ENCODE measurements at places on chromosomes 3 and 15.

DNA sequence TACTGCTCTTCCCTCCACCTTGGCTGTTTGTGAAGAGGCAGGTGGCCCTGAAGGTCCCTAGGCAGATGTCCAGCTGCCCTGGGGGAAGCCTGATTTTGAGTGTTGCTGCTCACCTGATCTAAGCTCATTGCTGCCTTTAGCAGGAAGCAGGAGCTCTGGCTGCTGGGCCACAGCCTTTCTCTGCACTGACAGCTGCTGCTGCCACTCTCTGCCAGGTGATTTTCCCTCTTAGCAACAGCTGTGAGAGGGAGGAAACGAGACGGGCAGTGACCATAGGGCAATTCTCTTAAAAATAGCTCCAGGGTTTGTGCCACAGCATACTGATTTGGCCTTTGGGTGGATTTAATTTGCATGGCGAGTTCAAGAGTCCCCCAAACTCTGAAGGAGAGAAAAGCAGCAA lies 415.8 kb upstream of the SEMA6D start:
- no peak for DNase-seq

- DNase-seq, result no peak
Observed at GRCh38 chr3:100183608-100184125, 69.4 kb upstream of the FILIP1L start.

DNA sequence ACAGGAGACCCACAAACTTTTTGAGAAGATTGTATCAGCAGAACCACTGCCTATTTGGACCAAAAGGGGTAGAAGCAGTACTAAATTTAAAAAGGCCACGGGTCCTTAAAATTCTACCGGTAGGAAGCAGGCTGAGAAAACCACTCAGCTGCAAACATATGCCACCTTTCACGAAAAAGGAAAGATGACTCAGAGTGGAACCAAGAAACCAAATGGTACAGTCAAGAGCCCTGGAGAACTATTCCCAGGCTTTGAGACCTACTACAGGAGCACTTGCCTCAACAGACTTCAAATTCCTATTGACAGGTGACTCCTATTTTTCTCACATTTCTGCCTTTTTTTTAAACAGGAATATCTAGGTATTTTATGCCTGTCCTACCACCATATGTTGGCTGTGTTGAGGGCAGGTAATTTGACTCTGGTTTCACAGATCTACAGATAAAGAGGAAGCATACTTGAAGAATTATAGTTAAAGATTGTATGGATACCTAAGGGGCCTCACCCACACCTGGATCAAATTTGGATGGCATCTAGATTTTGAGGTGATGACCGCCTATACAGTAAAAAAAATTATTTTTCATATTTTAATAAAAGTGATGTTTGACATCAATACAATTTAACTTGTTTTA lies 10.1 kb downstream of the GOLIM4 start:
- DNase-seq, result no peak

DNA sequence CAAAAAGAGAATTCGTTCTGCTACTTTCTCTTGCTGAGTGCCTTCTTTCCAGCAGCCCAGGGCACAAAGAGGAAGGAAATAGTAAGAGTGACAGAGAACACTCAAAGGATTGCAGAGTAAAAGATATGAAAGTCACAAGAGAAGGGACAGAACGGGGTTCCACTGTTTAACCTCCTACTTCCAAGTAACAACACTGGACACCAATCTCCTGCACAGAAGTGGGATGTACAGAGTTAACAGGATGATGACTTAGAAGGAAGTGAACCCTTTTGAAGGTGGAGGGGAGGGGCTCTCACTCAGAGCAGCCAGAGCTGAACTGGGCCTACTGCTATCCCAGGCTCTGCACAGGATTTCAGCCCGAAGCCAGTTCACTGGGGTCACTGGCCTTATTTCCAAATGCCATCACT lies 130.1 kb upstream of the PRICKLE2 start:
- no peak for DNase-seq

GRCh38 chr3:17945018-17945798 lies 202.8 kb upstream of the TBC1D5 start:
- no peak for DNase-seq

DNA sequence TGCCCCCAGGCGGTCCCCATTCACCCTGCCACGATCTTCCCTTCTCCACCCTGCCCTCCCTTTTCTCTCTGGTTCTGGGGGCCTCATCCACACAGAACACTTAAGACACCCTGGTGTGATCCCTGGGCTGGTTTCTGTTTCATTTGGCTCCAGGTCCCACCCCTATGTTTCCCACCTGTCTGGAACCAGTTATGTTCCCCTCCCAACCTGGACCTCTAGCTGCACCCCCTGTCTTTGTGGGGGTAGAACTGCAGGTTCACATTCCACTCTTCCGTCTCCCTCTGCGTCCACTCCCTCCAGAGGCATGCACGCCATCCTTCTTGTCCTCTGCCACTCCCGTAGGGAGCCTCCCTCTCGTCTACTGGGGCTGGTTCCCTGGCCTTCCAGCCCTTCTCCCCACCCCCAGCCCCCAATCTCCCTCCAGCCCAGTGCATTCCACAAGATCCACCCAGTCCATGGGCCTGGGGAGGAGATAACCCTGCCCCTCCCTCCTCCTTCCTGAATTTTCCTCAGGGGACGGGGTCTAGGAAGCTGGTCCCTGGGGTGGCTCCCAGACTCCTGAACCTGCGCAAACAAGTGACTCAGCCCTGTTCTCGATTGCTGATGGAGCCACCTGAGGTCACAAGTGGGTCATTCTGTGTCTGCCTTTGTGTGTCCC lies 73.8 kb downstream of the ABTB1 start:
- no peak for DNase-seq

- DNase-seq, result no peak
Observed at GRCh38 chr3:72694398-72694797, 153.8 kb downstream of the SHQ1 start.

DNA sequence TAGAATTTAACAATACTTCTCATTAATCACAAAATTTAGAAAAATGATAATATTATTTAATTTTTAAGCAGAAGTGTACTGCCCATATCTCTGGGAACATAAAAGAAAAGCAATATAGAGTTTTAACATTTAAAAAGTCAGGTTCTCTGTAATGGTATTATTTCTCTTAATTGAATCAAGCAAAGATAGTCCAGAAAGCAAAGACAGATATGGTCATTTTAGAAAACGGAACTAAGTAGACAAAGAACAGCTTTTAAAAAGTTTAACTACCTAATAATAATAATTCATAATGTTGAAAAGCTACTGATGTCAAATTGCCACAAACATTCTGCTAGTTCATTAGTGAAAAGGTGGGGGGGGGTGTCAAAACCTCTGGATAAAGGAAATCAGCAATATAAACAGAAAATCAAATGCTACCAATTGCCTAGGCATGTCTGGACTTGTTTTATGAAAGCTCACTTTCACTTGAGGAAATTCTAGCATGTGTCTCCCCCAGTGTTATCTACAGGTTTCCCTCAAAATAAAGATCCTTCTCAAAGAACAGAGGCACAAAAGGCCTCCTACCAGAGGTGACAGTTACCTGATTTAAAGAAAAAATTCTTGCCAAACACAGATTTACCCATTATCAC lies 1.7 kb downstream of the ZMAT3 start:
- DNase-seq, result no peak

DNA sequence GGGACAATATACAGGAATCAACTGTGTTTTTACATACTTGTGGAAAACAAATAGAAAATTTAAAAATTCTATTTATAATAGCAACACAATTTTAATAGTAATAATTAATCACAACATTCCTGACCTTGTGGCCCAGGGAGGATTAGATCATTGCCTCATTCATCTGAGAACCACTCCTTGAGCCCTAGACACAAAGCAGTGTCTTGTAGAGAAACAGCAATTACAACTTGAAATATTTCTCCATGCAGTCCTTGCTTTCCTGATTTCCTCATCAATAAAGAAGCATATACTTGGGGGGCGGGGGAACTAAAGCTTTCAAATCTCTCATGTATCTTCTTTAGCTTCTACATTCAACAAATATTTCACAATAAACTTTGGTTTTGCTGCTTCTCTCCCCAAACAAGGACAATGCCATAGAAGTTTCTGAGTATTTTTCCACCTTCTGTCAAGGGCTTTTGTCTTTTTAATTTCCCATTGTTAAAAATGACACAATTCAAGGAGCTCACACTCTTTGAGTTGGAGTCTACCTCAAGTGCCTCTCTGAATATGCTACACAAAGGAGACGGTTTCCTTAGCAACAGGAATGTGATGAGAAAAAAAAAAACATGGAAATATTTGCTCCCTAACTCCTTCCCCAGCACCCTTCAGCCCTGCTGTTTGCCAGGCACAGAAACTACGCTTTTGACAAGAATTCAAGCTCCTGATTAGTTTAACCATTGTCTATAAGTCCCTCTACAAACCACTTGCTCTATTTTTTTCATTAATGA lies 118.8 kb downstream of the ARPP21 start:
- DNase-seq, result no peak

DNA sequence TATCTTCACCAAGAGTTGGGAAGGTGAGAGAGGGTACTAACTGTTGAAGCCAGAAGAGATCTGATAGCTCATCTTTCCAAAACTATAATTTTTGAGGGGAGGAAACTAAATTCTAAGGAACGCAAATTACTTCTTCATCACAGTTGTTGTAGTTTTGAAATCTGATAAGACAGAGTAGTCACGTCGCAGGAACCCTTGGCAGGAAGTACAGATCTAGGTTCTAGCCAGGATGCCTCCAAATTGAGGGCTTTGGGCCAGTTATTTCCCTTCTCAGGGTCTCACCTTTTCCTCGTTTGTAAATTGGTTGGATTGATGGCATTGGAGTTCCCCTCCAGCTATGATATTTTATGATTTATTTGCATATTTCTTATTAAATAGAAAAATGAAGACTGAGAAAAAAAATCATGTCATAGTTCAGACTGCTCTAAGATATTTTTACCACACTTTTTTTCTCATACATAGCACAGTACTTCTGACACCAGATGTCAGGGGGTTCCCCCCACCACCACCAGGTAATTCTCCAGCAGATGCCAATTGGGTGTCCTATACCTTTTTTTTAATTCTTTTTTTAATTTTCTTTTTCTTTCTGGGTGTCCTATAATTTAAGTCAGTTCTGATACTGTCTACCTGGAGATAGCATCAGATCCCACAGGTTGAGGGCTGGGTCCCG lies 32.3 kb upstream of the APH1B start:
- peak; percentile 36 for DNase-seq

DNA sequence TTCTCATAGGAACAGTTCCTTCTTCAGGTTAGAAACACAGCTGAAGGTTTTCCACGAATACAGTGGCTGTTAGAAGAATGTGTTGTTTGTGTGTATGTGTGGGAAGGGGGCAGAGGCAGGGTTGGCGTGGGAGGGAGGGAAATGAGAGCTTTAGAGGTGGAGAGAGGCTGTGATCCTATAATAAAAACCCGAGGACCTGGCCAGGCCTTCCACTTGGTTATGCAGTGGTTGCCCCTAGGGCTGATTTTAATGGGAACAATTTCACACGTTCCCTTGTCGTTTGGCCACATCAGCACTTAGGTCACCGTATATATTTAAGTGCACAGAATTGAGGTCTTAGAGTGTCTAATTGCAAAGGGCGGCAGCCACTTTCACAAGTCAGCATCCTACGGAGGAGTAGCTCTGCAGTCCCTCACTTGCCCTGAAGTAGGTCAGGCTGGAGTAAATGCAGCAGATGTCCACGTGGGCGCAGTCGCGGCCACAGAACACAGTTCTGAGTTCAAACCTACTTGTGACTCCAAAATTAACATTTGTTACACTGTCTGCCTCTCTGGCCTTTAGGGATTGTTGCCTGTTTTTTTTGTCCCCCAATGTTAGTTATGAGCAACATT lies 85.6 kb downstream of the PDCD6IP start:
- DNase-seq, result no peak

DNA sequence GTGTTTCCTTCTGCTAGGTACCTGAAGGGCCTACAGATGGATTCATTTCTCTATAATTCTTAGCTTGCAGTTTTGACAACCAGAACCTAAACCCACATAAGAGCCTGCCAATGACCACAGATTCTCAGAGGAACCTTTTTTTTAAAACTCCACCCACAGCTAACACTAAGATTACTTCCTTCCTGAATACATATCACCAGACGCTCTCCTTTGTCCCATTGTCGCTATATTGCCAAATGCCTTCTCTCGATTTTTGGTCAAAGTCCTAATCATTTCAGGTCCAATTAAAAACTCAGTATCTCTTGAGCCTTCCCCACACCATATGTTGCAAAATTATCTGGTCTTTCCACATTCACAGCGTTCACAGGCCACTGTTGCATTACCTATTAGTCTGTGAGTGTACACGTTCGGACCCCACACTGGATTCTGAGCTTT lies 12.4 kb downstream of the ZNF710 start:
- DNase-seq, result peak; percentile 73

GRCh38 chr3:14283092-14283812 lies 104.6 kb downstream of the LSM3 start:
- DNase-seq, result no peak

DNA sequence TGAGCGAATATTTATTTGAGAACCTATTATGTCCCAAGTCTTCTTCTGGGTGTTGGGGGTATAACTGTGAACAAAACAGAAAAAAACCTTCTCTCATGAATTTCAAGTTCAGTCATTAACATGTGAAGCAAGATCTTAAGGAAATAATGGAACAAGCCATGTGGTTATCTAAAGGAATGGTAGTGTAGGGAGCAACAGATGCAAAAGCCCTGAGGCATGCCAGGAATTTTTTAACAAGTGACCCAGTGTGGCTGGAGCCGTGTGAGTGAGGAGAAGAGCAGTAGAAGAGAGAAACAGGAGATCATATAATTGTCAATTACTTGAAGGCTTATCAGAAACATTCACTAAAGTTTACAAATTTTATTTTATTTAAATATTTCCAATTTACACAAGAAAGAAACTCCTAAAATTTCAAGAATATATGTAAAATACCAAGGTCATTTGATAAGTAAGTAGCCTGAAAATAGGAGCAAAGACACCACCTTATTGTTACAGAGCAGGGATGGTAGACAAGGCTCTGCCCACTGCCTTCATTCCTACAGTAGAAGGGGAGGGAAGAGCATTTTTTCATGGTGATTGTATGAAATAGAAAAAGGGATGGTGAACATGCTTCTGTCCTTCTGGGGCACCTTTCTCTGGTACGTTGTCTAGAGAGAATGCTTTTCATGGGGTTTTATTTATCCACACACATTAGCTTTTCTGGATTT lies 345.1 kb downstream of the PLOD2 start:
- DNase-seq, result no peak

GRCh38 chr3:171095063-171095462 lies 68.5 kb upstream of the SLC2A2 start:
- DNase-seq, result no peak

GRCh38 chr3:152296382-152296781 lies 27.7 kb downstream of the MBNL1 start:
- no peak for DNase-seq

DNA sequence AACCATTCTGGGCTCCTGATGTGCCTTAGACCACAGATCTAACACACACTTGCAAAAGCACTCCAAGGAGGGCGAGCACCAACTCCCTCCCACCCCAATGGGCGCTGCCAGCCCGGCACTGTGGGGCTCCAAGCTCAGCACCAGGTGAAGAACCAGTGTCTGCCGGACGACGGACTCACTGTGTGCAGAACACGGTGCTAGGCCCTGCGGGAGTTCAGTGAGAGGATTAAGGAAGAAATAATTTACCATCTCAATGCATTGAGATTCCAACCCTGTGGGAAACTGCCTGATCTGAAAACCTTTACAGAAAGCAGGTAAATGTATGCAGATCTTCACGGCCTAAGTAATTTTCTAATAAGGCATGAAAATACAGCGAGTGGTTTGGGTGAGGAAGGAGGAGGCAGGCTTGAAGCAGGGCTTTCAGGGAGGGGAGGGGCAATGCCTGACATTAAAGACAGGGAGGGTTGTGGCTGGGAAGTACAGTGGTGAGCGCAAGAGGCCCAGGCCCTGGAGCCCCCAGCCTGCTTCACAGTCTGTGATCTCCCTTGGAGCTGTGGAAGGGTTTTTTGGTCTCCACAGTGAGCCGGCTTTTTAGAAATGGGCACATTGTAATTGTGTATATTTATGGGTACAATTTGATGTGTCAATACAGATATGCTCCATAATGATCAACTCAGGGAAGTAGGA lies 35.6 kb upstream of the CHRNB4 start:
- no peak for DNase-seq
